ENCODE measurements at places on chromosomes 3 and 15.

DNA sequence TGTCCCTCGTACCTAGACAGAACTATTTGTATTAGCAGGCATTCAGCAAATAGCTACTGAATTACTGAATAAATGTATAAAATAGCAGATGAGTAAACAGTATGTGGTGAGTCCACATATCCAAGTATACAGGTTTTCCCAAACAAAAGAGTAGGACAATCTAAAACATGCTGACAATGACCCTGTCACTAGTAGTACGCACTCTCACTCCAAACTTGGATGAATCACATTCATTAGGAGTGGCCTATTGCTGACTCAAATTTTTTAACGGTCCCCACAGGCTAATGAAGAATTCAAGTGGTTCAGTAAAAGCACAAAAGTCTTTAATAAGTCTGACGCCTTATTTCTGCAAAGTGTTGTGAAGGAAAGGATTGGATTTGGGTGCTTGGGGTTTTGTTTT is 449.3 kb upstream of the THBS1 start:
- DNase-seq, result no peak

DNA sequence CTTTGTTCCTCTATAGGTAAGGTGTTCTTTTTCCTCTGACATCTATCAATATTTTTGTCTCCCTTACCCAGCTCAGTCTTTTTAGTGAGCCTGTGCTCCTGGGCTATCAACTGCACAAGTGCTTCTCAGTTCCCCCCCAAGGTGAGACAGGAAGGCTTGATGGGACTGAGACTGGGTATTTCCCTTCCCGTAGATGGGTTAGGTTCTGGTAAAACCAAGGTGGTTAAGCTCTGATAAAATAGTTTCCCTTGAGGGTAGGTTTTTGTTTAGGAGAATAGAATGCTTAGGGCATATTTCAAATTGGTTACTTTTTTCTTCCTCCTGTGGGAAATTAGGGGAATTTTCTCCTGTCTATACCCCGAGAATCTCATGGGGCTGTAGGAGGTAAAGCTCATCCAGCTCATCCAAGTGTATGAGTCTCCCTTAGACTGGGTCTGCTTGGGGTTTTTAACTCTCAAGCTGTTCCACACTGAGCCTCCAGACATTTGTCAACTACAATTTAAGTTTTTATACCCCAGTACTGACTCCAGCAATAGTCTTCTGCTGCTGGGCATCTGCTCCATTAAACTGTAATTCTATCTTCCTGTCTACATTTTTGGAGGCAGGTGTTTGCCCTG is 44.9 kb downstream of the OXSR1 start:
- no peak for DNase-seq

DNA sequence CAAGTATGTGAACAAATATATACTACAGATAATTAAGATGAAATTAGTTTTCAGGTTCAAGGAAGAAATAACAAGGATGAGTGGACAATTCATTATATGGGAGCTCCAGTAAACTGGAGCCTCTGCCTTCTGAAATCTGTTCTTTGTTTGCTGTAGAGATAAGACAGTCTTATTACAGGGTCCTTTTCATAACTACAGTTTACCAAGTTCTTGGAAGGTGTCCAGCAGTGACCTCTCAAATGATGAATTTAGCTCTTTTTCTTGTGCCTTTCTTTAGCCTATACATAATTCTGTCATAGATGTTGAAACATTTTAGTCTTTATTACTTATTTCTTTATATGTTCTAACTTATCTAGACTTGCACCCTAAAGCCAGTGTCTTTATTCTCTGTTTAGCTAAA is 89.7 kb upstream of the GBE1 start:
- no peak for DNase-seq

- DNase-seq, result no peak
Measured at GRCh38 chr3:81277853-81278252, 483.6 kb downstream of the GBE1 start.

DNA sequence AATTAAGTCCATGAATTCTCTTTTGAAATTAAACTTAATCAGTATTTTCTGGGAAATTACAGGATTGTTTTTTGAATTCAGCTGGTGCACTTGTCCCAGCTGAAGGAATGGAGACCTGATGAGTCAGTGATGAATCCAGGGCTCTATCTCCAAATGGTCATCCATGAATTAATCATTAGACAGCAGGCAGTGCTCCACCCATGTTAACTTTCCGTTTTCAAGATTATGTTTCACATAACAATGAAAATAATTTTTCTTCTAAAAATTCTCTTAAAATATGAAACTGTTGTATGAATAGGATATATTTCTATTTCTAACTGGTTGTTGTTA is 13.9 kb upstream of the PAQR9 start:
- no peak for DNase-seq

GRCh38 chr3:11143476-11143875 is 10.8 kb upstream of the HRH1 start:
- DNase-seq, result no peak

DNA sequence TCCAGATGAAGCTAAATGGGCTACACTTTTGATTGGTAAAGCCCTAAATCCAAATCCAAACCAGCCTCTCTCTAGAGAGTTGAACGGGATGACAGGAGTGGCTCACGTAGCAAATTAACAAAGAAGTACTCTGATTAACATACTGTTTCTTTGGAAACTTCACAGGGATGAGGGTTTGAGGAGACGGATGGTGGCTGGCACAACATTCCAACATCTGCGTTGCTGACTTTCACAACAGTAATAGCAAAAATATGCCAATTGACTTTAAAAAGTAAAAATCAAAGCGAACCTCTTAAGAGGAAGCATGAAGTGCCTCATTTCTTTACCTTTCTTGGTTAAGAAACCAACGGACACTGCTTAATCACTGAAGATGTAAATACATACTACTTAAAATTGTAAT is 181.4 kb downstream of the TBL1XR1 start:
- DNase-seq, result no peak

DNA sequence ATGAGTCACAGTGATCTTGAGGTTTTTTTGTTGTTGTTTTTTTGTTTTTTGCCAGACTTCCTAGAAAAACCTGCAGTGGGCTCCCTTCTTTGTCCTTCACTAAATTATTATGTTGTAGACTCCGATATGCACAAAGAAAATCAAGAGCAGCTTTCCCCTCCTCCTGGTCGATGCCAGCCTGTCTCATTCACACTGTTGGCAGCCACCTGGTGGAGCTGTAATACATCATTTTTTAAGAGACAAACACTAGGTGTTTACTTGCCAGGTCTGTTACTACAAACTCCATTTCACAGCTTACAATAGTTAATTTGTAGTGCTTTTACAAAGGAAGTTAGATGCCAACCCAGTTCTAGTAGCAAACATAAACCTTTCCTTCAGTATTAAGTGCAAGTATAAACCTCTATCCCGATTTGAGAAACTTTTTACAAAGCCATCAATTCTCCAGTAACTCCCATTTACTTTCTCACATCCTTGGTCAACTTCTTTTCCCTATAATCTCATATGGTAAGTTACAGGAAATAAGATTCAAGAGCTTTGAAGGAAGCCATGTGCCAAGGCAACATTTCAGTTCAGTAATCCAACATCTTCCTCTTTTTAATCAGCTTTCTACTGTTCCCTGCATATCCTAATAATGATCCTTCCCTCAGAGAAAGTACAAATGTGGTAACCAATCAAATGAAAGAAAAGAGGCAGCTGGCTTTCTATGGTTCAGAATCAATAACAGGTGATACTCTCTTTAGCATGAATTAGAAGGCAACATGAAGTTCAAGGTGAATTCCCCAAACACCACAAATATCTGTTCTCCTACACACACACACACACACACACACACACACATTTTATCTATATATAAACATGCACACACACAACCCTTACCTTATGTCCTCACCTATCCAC is 14.0 kb downstream of the AAGAB start:
- DNase-seq, result peak; percentile 63

- no peak for DNase-seq
Measured at GRCh38 chr3:98824256-98824655, 61.1 kb downstream of the ST3GAL6 start.

DNA sequence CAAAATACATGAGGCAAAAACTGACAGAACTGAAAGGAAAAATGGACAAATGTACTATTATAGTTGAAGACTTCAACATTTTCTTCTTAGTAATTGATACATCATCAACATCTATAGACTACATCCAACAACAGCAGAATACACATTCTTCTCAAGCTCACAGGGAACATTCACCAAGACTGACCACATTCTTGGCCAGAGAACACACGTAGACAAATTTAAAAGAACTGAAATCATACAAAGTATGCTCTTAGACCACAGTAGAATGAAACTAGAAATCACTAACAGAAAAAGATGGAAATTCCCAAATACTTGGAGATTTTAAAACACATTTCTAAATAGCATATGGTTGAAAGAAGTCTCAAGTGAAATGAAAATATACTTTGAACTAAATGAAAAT is 55.1 kb upstream of the NSMCE3 start:
- DNase-seq, result no peak

DNA sequence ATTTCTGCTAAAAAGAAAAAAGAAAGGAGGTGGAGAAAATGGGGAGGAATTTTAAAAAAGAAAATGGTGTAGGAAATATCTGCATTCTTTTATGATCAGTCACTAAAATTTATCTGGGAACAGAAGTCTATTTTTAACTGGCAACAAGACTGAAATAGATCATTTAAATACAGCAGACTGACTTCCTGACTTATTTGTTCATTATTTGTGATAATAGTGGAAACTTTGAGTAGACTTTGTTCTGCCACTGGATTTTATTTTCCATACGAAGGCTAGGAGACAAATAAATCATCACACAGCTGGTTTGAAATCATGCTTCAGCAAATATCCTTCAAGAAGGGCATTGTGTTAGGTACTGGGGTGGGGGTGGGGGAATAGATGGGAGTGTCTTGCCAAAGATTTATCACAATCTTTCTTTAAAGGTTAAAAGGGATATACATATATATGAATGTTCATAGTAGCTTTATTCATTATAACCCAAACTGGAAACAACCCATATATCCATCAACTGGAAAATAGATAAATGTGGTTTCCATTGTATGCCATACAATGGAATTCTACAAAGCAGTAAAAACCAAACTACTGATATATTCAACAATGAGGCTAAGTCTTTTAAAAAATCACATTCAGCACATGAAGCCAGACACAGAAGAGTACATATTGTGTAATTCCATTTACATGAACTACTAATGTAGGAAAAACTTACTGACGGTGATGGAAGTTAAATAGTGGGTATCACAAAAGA is 4.7 kb upstream of the CLASP2 start:
- DNase-seq, result no peak

DNA sequence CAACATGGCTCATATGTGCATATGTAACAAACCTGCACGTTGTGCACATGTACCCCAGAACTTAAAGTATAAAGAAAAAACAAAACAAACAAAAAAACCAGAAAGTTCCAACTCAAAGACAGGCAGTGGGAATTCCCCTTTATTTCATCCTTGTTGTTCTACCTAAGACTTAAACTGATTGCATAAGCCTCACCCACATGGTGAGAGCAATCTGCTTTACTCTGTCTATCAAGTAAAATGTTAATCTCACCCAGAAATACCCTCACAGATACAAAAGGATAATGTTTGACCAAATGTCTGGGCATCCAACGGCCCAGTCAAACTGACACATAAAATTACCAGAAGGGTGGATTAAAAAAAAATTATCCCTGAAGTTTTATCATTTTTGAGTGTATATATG is 190.9 kb upstream of the PLSCR5 start:
- no peak for DNase-seq

- no peak for DNase-seq
Measured at GRCh38 chr3:57279685-57280084, 12.8 kb downstream of the ASB14 start.

GRCh38 chr15:43383070-43383469 is 12.2 kb downstream of the TUBGCP4 start:
- no peak for DNase-seq

DNA sequence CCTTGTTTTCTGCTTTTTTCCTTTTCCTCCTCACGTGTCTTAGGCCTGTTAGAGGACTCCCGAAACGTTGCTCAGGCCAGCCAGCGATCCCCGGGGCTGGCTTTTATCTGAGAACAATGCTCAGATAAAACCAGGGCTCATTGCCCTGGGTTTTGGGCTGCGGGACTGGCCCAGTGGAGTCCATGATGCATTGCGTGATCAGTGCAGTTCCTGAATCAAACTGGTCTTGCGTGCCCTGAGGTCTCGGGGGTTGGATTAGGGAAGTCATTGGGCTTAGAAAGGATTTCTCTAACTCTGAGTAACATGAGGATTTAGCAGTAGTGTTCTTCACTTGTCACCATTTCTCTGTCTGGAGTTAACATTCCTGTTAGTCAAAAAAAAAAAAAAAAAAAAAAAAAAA is 66.3 kb downstream of the CCR1 start:
- no peak for DNase-seq

Data from NCI-H1105 (cell line).